ENCODE measurements at places on chromosomes 2 and 18. TPM values are rescaled to one million over a fixed set of nuclear protein-coding genes. Genes with fewer than 3 reads are reported as not detected.

GRCh38 chr18:77116201-77117080 lies 16.1 kb downstream of the MBP start:
- no peak for DNase-seq

DNA sequence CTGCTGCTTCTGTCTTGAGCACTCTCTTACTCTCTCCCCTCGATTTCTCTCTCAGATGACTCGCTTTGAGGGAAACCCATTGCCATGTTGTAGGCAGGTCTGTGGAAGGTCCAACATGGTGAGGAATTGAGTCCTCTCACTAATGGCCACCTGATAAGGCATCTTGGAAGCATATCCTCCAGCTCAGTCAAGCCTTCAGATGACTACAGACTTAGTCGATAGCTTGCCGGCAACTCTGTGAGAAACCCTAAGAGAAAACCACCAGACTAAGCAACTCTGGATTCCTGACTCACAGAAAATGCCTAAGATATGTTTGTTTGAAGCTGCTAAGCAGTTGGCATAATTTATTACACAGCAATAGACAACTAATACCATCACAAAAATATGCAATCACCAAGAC lies 51.2 kb downstream of the WDR75 start:
- DNase-seq, result no peak

DNA sequence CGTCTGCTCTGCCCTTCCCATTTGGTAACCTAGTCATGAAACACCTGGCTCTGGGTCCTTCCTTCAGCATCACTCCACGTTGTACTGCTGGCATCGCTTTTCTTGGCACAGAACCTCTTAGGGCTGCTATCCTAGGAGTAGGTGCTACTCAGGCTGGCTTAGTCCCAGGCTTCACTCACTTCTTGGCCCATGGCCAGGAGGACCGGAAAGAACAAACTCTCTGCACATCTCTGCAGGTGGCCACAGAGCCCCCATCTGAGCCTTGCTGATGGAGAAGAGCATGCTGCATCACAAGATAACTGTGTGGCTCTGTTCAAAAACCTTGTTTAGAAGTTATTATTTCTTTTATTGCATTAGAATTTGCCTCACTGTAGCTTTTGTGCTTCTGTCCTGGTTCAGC lies 447.2 kb upstream of the TNP1 start:
- DNase-seq, result no peak

DNA sequence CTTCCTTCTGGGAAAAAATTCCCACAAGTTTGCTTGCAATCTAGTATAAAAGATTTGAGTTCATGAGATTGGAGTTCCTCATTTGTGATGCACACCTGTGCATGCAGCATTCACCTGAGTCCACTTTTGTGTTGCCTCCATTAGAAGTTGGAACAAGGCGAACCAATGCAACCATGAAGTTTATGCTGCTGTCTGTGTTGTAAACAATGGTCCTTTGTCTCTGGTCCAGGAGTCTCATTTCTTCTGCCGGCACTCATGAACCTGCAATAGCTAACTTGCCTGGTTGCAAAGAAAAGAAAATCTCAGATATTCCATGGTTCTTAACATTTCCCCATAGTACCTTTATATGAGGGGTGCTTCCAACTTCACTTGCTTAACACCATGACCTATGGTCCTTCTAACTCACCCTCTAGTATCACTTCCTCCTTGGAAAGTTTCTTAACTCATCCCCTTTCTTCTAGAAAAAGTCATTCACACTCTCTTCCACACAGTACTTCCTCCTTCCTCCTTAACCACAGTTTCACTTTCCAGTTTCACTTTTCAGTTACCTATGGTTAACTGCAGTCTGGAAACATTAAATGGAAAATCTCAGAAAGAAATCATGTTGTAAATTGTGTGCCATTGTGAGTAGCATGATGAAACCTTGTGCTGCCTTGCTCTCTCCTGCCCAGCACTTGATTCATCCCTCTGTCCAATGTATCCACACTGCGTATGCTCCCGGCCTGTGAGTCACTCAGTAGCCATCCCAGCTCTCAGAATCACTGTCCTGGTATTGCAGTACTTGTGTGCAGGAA lies 128.8 kb upstream of the TRIB2 start:
- no peak for DNase-seq

DNA sequence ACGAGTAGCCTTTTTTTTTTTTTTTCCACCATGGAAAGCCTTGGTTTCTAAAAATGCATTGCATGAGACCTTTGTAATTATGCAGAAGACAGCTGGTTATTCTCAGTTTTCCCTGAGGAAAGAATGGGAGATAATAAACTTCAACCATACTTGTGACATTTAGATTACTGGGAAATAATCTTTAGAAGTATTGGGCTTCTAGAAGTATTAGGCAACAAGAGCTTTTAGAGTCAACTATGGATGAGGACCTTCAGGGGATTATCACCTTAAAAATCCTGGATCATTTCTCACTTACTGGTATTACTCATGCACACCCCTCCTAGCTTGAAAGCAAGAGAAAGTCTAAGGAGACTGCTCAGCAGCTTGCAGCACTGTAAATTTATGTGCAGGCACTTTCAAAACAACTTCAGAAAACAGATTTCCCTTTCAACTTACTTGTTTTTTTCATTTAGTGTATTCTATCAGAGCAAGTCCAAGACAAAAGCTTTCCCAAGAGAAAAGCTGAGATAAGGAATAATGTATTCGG lies 175.9 kb downstream of the NRXN1 start:
- no peak for DNase-seq

GRCh38 chr2:21146638-21147037 lies 22.9 kb downstream of the TDRD15 start:
- no peak for DNase-seq

- no peak for DNase-seq
Observed at GRCh38 chr2:232526372-232526941, 497 bp downstream of the CHRND start.

GRCh38 chr2:117128461-117128860 lies 686.0 kb upstream of the DDX18 start:
- DNase-seq, result no peak

- no peak for DNase-seq
Observed at GRCh38 chr2:215635788-215636139, 199.9 kb upstream of the FN1 start.

C2orf80 gene
- not detected for polyA plus RNA-seq

NEU2 gene
- polyA plus RNA-seq, result not detected

Data from heart right ventricle (tissue), 16 donors.